Stimulated activated CD4-positive, alpha-beta T cell treated with anti-CD3 and anti-CD28 coated beads, TNF-alpha, amount 100 ng/mL, for 48 hours (primary cell): ENCODE measurements at places on chromosomes 4 and X.

DNA sequence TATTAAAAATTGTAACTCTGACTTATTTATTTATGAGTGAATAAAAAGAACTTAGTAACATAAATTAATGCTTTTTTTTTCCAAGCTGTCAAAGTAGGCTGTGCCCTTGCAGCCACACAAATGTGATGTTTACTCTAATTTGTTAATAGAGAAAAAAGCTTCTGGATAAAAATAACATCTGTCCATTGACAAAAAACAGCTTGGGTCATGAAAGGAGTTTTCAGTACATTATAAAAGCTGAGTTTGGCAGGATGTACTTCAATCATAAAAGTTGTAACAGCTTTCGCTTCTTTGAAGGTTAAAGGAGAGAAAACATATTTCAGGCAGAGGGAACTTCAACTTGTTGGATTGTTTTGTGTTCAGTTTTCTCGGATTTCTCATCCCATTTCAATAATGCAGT lies 105.6 kb downstream of the SLC4A4 start:
- DNase-seq, result no peak

- DNase-seq, result no peak
These were observed 980.4 kb upstream of the IGFBP7 start for GRCh38 chr4:58090539-58090938.

DNA sequence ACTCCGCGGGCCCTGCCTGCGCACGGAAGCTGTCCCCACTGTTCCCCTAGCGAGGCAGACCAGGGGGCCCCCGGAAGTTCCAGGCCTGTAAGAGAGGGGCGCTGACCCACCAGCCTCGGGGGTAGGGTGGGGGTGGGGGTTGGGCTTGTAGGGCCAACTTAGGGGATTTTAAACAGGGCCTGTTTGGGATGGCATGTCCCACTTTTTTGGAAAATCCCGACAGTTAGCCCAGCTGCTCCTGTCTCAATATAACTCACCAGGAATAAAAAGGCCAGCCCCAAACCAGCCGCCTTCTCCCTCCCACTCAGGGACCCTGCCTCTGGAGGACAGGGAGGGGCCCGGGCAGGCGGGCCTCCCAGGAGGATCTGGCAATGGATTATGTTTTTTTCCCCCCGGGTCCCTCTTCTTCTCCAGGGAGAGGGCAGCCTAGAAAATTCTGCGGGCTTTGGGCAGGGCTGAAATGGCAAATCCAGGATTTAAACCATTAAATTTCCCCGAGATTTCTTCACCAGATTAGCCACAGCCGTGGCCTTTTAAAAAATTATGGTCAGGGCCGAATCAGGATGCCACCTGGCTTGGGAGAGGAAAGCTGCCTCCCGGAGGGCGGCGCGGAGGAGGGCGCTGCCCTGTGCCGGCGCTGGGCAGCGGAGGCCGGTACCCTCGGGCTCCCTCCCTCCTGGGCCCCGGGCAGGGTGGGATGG lies 957 bp downstream of the PPP2R2C start:
- no peak for DNase-seq

DNA sequence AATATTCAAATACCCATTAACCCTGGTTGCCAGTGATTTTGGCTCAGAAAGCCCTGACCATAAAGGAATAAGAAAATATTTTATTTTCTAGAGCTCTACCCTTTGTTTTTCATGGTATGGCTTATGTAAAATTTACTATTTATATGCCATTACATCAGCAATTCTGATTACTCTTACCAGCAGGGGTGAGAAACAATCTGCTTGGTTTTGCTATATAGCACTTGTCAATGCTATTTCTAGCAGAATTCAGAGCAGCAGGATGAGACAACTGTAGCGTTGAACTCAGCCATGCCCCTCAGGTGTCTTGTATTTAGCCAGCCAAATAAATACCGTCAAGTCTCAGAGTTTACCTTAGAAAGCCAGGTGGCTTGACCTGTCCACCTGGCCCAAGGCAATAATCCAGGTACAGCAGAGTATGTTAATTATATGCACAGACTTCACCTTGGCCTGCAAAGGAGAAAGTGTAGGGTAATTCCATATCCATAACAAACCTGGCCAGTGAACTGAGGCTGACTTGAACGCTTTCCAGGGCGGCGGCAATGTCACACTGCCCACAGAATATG lies 1303.5 kb downstream of the RAPGEF2 start:
- DNase-seq, result no peak

- no peak for DNase-seq
These were observed 253.2 kb upstream of the CENPE start for GRCh38 chr4:103451341-103451740.

DNA sequence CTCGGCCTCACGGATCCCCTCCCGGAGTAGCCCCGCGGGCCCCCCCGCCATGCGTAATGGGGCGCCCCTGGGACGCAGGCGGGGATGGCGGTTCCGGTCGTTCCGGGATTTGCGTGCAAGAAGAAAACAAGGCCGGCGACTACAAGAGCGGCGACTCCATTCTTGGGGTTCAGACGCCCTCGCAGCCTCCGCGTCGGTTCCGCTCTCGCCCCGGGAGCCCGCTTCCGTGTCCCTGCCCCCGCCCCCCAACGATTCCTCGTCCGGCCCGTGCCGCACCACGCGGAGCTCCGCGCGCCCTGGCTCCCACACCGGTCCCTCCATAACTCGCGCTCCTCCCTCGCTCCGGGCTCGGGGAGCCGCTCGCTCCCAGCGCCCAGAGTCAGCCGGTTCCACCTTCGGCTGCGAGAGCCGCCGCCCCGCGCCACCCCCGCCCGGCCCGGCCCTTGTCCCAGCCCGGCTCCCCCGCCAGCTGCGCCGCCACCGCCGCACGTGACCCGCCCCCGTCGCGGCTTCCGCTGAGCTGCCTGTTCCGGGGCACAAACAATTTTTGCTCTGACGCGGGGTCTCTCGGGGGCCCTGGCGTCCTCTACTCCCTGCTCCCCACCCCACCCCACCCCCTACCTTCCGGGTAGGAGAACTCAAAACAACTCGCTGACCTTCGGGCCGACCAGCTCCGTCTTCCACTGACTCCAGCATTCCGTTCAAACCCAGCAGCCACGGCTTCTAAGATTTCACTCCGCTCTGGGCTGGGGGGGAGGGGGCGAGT lies 78.8 kb upstream of the BCOR start:
- DNase-seq, result peak; percentile 66

DNA sequence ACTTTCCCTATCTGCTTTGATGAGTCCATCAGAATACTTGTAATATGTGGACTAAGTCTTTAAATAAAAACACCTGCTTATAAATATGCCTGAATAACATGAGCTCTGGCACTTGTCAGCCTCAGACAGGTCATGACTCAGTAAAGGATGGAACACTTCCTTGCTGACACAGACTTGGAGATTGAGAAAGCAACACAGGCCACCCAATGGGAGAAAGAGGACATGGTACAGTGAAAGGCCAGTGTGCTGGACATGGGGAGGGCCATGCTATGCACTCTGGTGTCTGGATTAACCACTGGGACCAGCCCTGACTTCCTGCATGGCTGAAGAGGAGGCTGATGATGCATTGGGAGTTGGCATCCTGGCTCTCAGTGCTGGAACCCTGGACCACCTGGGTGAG lies 149.5 kb downstream of the DHRSX start:
- no peak for DNase-seq

- DNase-seq, result no peak
These were observed 8.8 kb downstream of the ENPEP start for GRCh38 chr4:110484767-110485166.

DNA sequence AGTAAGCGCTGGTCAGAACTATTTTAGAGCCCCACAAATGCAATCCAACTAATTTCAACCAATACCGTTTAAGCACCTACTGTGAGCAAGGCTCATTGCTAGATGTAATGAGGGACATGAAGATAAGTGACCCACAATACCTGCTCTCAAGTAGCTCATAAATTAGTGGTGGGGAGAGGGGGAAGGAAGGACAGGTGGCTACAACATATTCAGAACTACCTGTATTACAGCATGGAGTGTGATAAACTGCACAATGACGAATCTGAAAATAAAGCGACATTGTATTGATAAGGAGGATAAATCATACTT lies 311.6 kb upstream of the DIAPH2 start:
- no peak for DNase-seq

GRCh38 chr4:93828995-93829819 lies 654 bp downstream of the ATOH1 start:
- DNase-seq, result no peak
